ENCODE measurements at places on chromosomes 5 and 9. TPM values are rescaled to one million over a fixed set of nuclear protein-coding genes. Genes with fewer than 3 reads are reported as not detected.
A peak's percentile ranks its signal among the peaks of the same experiment; 100 is the strongest.

DNA sequence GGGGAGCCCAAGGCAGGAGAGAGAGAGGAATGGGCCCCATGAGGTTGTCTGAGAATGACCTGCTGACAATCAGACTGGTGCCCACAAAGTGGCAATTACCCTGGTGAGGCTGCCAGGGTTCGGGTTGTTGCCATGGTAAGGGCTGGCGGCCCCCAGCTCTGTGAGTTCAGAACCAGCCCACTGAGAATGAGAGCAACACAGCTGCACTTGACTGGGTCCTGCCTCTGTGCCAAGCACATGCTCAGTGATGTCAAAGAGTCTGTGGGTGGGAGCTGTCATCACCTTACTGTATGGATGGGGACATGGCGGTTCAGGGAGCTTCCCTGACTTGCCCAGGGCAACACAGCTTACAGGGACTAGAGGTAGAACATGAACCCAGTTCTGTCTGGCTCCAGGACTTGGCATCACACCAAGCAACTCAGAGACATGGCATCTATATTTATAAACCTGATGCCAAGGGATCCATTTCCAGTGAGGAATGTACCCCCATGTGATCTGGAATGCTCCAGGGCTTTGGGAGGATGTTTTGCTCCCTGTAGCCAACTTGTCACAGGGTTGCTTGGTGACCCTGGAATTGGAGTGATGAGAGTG is 38.2 kb upstream of the TEX48 start:
- H3K36me3 ChIP-seq, result no peaks in the 10 kb centered on the region
- H3K4me3 ChIP-seq, result no peak overlapping the region
- H3K4me1 ChIP-seq, result no peaks in the 10 kb centered on the region
- no peak overlapping the region for H3K27ac ChIP-seq

DNA sequence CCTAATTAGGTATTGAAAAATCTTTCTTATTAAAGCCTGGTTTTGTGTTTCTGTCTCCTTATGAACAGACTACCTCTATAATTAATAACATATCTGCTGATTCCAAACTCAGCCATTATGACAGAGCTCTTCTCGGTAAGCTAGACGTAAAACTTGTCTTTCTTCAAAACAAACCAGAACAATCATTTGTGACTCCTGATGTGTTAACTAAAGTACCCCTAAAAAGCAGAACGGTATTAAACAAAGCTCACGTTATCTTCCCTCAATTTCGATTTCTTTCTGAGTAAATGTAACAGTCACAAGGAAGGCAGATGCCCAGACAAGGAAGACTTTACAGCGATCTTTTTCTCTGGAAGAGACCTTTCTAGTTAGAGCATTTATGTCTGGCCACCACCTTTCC is 1.8 kb downstream of the SEMA5A start:
- H3K27me3 ChIP-seq, result no peaks in the 10 kb centered on the region
- no peak overlapping the region for H3K27ac ChIP-seq
- no peak for DNase-seq
- peaks cover 5% of the 10 kb centered on the region for H3K36me3 ChIP-seq

DNA sequence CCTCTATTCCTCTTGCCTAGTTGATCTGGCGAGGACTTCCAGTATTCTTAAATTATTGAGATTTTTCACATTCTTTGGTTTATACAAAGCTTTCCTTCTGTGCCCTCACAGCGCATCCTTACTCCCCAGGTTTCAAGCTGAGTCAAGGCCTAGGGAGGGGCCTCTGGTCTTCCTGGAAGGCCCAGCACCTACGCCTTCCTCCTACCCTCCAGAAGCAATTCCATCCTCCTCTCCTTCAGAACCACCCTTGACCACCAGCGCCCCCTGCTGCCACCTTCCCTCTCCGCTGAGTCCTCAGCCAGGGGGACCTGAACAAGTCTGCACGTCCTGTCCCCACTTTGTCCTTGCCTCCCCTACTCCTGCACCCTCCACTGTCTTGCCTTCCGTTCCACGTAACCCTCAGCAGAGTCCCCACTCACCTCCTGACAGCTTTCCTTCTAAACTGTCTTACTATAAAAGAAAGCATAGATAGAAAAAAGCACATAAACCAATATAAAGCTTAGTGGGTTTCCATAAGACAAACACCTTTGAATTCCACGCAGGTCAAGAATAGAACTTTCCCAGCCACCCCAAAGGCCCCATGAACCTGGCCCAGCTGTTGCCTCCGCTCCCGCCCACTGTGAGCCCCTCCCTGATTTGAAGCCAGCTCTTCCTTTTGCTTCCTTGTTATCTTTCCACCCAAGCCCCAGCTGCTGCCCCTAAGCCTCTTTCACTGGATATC is 63.0 kb upstream of the CTSL start:
- no peak overlapping the region for H3K4me3 ChIP-seq
- no peaks in the 10 kb centered on the region for H3K27me3 ChIP-seq
- no peak overlapping the region for H3K27ac ChIP-seq
- H3K36me3 ChIP-seq, result peaks cover 82% of the 10 kb centered on the region
- DNase-seq, result peak; percentile 93

DNA sequence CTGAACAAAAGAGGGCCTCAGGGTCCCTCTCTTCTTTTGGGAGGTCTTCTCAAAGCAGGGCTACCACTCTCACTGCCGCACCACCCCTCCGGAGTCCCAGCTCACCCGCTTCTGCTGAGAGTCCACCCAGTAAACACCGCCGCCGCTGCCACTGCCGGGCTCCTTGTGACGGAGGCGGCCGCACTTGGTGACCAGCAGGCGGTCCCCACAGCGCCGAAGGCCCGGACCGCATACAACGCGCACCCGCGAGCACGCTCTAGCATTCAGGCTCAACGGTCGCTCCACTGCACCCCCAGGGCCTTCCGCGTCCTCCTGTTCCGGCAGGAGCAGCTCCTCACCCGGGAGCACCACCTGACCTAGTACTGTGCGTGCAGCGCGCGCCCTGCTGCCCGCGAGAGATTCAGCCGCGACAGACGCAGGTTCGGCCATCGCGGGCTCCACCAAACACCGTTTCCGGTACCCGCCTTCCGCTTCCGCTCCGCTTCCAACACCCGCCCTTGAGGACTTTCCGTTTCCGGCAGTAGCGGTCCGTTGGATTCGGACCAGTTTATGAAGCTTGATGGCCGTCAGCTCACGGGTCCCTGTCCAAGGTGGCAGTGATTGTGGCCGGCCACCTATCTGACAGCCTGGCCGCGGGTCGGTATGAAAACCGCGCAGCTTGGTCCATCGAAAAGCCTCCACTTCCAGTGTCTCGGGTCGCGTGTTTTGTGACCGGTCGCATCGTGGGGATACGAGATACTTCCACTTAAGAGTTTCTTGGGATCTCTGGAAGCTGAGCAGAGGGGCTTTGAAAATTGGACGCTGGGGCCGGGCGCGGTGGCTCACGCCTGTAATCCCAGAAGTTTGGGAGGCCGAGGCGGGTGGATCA is at the start of gene EXOSC3:
Gene EXOSC3 (minus strand): TSS at position 449 of the 868 bp plus-strand sequence. CDS start 20 bp downstream, at position 429.
- H3K27me3 ChIP-seq, result no peaks in the 10 kb centered on the region
- H3K4me3 ChIP-seq, result peak within 1 kb of the TSS; percentile 97
- no peaks in the 10 kb centered on the region for H3K4me1 ChIP-seq

The FAM81B gene
- total RNA-seq, result not detected

Measured in H9 (cell line).